Ovary (tissue), 10 donors: ENCODE measurements at places on chromosomes 6 and 20.

DNA sequence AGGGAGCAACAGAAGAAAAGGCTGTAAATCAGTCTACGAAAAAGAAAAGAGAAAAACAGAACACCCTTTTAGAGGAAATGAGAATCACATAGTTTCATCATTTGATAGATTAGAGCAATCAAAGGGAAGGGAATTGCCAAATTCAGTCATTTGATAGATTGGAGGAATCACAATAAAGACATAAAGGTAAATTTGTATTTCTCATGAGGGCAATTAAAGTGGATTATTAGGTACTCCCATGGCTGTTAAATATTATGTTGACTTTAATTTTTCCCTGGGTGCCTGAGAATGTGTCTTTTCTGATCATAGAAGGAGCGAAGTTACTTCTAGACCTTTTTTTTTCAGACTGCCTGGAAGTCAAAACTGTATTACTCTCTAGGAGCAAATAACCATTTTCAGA lies 1145.7 kb downstream of the EPHA7 start:
- no peak for DNase-seq

DNA sequence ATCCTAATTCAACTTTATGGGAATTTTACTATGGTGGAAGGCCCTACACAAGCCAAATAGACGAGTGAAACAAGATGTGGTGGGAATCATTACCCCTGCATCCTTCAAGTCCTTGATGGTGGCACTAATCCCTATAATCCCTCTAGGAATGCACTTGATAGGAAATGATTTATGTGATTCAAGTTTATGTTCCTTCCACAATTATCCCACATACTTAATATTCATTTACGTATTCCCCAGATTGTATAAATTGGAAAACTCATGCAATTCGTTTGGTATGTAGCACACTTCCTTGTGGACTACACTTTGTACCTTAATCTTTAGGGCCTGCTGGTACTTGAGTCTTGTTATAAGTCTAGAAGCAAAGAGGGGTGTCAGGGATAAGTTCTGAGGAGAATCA lies 40.8 kb downstream of the PKIB start:
- DNase-seq, result no peak

GRCh38 chr20:60138256-60139220 lies 180.3 kb downstream of the CDH26 start:
- peak; percentile 35 for DNase-seq

GRCh38 chr6:160110586-160111123 lies 11.0 kb upstream of the SLC22A1 start:
- DNase-seq, result no peak

GRCh38 chr20:49098136-49098535 lies 52.0 kb downstream of the CSE1L start:
- DNase-seq, result no peak

DNA sequence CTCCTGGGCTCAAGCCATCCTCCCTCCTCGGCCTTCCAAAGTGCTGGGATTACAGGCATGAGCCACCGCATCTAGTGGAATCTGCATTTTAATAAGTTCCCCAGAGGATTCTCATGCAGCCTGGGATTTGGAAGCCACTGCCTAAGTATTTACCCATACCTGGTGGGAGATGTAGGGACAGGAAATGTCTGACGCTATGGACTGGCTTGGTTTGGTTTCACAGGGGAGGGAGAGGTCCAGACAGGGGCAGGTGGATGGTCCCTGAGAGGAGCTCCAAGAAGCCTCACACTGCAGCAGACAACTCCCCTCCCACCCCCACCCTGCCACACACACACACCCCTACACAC lies 4.4 kb downstream of the VSTM2L start:
- DNase-seq, result no peak

- DNase-seq, result no peak
Measured at GRCh38 chr20:44734938-44735337, 10.7 kb upstream of the KCNK15 start.

DNA sequence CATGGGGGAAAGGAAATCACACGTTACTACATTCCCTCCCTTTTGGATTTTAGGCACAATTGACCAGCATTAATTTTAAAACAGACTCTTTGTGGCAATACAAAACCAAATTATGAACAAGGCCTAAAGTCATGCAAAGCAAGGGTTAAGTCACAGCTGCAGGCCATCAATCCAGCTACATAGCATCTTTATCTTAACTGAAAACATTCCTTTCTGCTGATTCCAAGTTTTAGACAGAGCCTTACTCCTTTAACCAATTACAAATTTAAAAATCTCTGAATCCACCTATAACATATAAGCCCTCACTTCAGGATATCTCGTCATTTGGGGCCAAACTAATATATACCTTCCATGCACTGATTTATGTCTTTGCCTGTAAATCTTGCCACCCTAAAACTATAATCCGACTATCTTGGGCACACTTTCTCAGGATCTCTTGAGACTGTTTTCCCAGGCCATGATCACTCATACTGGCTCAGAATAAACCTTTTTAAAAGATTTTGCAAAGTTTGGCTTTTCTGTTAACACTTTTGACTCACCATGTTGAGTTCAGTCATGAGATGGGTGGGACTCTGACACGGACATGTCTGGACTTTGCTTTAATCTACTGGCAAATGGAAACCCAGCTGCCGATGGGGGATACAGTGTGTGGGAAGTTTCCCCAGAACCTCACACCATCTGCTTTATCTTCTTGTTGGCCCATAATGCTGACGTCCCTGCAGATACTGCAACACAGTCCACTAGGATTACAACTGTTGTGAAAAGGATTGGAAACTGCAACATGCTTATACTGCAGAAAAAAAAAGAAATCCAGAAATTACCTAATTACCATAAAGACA lies 757.0 kb downstream of the PTPRT start:
- DNase-seq, result no peak

DNA sequence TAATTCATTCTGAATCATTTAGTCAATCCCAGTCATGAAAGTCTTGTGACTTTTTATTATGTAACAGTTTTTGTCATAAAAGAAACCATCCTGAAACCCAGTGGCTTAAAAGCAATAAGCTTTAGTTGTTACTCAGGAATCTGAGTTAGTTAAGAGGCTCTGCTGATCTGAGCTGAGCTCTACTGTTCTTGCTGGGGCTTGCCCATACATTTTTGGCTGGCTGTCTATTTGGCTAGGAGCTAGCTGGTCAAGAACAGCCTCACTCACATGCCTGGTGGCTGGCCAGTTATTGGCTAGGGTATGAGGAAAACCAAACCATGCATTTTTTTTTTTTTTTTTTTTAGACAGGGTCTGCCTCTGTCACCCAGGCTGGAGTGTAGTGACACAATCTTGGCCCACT lies 10.6 kb downstream of the TCF21 start:
- DNase-seq, result no peak

DNA sequence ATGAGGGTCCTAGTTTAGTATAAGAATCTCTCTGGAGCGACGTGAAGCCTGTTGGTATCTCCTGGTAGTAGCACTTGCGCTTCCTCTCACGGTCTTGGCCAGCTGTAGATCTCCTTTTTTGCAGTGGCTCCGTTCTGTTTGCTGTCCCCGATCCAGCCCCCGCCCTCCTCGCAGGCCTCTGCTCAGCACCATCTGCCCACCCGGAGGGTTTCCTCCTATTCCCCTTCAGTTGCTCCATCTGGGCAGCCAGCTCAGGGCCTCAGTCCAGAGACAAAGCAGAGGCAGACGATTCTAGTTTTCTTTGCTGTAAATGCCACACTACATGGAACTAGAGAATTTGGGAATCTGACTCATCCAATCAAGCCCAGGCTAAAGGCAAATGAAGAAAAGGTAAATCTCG lies 126.6 kb downstream of the TIAM2 start:
- DNase-seq, result no peak

GRCh38 chr20:63733579-63734081 lies 2.8 kb upstream of the LIME1 start:
- no peak for DNase-seq

DNA sequence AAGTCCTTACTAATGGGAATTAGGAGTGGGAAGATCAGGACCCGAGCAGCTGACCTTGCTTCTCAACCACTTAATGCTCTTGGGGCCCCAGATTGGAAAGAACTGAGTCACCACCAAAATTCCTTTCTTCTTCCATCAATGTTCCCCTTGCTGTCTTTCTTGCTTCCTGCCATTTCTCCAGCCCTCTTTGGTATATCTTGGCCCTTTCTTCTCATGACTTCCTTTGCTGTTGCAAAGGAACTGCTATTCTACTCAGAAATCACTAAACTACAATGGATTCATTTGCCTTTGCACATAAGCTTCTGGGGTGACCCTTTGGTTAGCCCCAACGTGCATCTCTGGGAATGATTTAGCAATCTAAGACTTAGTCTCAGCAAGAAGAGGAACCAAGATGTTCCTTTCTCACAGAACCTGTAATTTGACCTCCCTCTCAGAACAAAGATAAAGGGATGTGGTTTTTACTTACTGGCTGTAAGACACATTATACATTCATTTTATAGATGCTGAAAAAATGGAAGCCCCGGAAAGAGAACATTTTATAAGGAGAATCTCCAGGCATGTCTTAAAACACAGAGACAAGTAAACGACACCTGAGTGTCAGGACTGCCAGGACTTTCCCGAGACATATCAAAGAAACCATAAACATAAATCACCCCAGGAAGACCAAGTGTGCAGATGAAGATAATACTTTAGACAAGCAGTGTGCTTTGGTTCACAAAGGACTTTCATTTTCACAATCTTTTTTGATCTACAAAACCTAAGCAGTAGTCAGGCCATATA lies 99.0 kb upstream of the TNFAIP3 start:
- no peak for DNase-seq

DNA sequence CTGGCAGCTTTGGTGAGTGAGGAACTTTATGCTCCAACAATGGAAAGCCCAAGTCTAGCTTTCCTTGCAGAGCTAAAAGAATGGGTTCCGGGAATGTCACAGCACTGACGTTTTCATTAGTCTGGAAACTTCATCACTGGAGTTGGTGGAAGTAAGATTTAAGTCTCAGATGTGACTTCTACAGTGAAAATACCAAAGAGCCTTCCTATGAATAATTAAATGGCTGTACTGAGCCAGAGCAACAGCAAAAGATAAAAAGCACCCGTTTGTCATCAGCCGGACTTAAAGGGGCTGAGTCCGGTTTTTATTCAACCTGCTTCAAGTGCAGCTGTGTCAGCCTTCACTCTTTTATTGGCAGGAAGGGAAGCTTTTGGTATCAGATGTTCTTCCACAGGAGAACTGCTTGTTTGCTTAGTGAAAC lies 46.5 kb upstream of the SHLD1 start:
- no peak for DNase-seq

DNA sequence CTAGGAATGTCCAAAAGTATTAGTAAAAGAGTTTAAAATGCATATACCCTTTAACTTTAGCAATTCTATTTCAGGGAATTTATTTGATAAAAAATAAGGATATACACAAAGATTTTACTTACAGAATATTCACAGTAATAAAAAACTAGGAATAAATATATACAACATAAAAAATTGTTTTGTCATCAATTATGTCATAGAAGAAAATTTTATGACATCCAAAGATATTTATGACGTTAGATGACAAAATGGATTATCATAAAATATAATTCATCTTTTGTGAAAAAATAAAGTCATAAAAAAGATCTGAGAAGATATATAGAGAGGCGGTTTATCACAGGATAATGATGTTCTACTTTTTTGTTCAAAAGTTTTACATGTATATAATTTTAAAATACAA lies 32.0 kb upstream of the TCF21 start:
- DNase-seq, result no peak

DNA sequence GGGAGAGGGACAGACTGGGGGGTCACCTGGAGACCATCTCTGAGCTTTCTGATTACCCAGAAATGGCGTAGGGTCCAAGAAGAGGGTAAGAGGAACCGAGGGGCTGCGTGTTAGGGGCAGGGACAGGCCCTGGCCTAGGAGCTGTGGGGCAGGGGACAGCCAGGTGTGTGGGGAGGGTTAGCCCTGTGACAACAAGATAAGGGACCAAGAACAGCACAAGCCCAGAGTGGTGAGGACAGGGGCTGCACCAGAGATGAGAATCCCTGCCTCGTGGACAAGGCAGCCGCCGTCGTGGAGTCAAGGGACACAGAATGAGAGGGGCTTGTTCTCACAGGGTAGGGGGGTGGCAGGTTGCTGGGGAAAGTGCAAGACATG lies 449 bp upstream of the AVP start:
- DNase-seq, result no peak

DNA sequence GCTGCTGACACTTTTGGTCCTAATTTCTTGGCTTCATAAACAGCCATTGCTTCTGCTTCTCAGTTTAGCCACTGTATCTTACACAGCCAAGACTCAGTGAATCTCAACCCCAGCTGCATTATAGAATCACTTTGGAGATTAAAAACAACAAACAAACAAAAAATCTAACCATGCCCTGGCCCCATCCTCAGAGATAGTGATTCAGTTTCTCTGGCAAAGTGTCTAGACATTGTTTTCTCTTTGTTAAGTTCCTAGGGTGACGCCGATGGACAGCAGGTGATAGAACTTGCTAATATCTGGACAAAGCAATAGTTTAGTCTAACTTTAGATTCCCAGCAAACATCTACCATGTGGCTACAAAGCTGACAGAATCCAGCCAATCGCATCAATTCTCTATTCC lies 2.9 kb downstream of the ADGRF5 start:
- no peak for DNase-seq

- DNase-seq, result no peak
Measured at GRCh38 chr20:34517114-34517505, 888 bp downstream of the DYNLRB1 start.

DNA sequence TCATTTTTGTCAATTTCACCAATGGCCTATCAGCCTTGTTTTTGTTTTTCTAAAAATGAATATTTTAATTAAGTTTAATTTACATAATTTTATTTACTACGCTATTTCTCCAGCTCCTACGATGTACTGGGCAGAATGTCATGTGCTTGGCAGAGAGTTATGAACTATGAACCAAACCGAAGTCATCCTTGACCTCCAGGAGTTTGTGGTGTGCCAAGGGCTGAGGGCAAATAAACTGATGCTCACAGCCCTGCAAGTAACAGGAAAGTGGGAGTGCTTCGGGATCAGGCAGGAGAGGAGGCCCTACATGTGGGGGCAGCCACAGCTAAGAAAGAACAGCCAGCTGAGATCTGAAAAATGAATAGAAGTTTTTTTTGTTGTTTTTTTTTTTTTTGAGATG lies 38.6 kb downstream of the ZNF217 start:
- DNase-seq, result no peak

- no peak for DNase-seq
Measured at GRCh38 chr20:22408521-22409402, 175.6 kb downstream of the FOXA2 start.

- DNase-seq, result no peak
Measured at GRCh38 chr6:33547499-33547898, 32.6 kb downstream of the BAK1 start.
